Stimulated activated CD8-positive, alpha-beta memory T cell treated with anti-CD3 and anti-CD28 coated beads, Interleukin-7, amount 100 ng/mL, for 1 hour (primary cell): ENCODE measurements at places on chromosomes 2 and 18.

- DNase-seq: no peak
Measured at GRCh38 chr2:234880551-234881211, 71.1 kb upstream of the SH3BP4 start.

DNA sequence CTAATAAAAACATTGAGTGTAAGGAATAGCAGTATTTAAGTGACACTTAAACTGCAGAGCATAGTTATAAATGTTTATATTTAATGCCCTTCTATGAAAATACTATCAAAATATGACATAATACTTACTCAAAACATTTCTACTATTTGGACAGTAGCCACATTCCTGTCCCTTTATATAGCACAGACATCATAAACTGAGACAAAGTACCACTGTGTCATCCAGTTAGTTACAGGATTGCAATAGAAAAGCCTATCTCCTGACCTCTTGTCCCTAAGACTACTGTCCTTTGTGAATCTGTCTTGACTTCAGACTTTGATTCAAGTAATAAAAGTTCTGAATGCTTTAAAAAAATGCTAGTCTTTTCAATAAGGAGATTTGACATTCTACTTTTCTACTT lies 1528.5 kb upstream of the NXPH2 start:
- DNase-seq: no peak

GRCh38 chr18:54205959-54206358 lies 18.5 kb downstream of the MBD2 start:
- DNase-seq: no peak

DNA sequence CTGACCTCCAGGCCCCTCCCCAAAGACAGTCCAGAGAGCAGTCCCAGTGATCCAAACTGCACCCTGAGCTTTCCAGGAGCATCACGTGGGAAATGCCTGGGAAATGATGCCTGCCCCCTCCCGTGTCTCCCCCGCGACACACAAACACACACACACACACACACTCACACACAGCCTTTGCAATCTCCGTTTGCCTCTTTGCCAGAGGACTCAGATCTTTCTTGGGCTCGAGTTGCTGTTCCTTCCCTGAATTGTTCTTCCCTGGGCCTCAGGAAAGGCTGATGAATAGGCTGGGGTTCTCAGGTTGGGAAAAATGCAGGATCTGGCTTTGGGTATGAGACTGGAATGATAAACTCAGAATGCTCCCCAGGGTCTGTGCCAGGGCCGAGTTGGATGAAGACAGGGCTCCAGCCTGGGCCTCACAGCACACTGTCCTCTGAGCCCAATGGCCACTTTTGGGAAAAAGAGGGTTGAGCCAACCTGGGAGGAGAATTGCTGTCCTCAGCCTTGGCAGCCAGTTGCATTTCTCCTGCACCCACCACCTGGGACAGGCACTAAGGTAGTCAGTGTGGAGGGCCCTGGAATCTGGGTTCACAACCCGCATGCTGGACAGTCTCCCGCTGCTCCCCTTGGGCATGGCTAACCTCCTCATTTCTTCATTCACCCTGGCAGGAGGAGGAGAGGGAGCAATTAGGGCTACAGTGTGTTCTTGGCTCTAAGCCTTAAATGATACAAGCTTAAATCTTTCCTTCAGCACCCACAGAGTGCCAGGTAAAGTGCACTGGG lies 43.9 kb upstream of the ATP6V1B1 start:
- no peak for DNase-seq

DNA sequence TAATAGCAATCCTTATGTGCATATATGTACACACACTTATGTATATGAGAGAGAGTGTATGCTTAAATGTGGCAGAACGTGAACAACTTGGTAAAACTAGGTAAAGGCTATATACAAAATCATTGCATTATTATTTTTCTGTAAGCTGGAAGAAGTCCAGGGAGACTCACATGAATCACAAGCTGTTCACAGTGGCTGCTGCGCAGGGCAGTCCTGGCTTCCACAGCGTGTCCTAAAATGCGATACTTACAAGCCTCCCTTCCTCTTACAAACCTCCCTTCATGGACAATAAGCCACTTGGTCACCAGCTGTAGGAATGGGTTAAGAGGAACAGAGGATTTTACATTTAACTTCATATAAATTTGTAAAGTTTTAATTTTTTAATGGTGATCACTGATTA lies 114.9 kb upstream of the AGAP1 start:
- no peak for DNase-seq

DNA sequence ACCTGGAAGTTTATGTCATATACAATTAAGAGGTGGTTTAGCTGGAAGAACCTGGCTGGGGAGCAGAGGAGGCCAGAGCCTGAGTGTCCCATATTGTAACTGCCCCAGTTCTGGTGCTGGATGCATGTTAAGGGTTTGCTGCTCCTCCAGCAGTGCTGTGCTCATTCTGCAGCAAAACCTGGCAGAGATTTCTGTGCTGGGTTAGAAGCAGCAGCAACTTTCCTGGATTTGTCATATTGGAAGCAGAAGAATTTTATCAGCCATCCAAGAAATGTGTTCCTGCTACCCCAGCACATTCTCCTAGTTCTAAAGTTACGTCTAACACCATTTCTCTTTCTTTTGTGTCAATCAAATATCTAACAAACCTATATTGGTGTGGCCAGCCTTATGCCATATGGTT lies 284.1 kb downstream of the TDRD15 start:
- no peak for DNase-seq

GRCh38 chr2:149901231-149901859 lies 313.8 kb upstream of the MMADHC start:
- no peak for DNase-seq

DNA sequence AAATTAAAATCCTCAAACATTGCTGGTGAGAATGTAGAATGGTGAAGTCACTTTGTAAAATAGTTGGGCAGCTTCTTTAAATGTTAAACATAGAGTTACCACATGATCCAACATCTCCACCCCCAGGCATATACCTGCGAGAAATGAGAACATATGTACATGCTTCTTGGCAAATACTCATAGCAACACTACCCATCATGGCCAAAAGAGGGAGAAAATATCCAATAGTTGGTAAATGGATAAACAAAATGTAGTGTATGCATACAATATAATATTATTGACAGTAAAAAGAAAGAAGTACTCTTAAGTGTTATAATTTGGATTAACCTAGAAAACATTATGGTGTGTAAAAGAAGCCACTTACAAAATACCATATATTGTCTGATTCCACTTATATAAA lies 185.9 kb downstream of the CDH7 start:
- no peak for DNase-seq

DNA sequence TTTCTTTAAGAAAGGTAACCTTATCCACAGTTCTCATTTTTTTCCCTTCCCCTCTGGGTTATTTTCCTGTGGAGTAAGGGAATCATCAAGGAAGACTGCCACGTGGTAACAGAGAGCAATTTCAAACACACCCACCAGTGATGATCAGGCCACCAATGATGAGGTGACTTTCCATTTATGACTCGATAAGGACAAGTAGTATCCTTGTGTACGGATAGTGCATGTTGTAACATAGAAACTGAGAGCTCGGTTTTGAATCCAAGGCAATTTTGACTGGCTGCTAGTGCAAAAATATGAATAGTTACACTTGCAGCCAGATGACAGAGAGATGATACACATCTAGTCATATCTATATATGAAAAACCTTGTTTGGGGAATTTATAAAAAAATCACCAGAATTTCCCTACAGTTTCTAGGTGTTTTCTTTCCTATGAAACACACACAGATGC lies 143.6 kb upstream of the TCF4 start:
- DNase-seq: no peak

DNA sequence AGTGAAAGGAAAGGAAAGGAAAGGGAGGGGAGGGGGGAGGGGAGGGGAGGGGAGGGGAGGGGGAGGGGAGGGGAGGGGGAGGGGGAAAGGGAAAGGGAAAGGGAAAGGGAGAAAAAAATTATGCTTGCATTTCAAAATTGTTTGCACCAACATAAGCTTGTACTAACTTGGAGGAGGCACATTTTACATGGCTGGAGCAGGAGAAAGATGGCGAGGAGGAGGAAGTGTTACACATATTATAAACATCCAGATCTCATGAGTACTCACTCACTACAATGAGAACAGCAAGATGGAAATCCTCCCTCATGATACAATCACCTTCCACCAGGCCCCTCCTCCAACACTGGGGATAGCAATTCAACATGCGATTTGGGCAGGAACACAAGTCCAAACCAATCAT lies 660.2 kb upstream of the CDH2 start:
- no peak for DNase-seq

- DNase-seq: no peak
Measured at GRCh38 chr18:9172506-9173127, 36.0 kb downstream of the ANKRD12 start.

DNA sequence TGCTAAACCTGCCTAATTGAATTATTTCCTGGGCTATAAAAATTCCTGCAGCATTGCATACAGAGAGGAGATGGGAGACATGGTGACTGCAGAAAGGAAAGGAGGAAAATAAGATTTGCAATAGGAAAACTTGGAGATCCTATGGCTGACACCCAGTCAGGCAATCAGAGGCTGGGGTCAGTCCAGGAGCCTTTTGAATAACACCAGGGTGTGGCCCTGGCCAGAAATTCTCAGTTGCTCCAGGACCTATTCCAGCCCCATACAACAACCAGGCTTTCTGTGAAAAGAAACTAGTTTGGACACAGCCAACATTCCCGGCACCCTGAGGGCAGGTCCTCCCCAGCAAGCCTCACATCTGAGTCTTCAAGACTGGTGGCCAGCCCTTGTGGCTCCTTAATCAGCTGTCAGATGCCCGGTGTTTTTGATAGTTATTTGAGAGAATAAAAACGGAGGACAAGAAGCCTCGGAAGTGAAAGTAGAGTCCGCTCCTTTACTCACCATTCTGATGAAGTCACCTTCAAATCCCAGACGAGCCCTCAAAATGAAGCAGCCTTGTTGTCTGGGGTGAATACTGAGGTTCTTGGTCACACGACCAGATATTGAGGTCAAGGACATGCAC lies 31.1 kb upstream of the GMCL1 start:
- no peak for DNase-seq

- no peak for DNase-seq
Measured at GRCh38 chr2:221610255-221610654, 38.2 kb upstream of the EPHA4 start.

- no peak for DNase-seq
Measured at GRCh38 chr2:94955702-94956101, 69.8 kb upstream of the MAL start.

DNA sequence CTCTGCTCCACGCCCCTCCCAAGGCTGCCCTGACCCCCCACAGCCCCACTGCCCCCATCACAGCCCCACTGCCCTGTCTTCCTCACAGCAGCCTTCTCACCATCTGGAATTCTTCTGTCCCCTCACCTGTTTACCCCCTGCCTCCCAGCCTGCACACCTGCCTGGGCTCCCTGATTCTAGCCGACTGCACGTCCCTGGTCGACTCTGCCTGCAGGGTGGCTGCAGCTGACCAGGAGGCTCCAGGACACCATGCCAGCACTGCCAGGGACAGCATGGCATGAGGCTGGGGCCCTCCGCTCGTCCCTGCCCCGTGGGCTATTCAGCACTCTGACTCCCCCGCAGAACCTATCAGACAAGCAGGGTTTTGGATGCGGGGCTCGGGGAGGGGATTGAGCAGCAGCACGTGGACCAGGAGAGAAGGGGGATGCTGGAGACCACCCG lies 254.1 kb downstream of the HDAC4 start:
- no peak for DNase-seq

GRCh38 chr2:62593825-62594224 lies 87.8 kb upstream of the TMEM17 start:
- DNase-seq: no peak

GRCh38 chr2:24616616-24617015 lies 125.6 kb downstream of the NCOA1 start:
- no peak for DNase-seq

- no peak for DNase-seq
Measured at GRCh38 chr2:233244818-233245217, 6.7 kb upstream of the ATG16L1 start.

- no peak for DNase-seq
Measured at GRCh38 chr2:27954771-27955383, 64.3 kb downstream of the BABAM2 start.

DNA sequence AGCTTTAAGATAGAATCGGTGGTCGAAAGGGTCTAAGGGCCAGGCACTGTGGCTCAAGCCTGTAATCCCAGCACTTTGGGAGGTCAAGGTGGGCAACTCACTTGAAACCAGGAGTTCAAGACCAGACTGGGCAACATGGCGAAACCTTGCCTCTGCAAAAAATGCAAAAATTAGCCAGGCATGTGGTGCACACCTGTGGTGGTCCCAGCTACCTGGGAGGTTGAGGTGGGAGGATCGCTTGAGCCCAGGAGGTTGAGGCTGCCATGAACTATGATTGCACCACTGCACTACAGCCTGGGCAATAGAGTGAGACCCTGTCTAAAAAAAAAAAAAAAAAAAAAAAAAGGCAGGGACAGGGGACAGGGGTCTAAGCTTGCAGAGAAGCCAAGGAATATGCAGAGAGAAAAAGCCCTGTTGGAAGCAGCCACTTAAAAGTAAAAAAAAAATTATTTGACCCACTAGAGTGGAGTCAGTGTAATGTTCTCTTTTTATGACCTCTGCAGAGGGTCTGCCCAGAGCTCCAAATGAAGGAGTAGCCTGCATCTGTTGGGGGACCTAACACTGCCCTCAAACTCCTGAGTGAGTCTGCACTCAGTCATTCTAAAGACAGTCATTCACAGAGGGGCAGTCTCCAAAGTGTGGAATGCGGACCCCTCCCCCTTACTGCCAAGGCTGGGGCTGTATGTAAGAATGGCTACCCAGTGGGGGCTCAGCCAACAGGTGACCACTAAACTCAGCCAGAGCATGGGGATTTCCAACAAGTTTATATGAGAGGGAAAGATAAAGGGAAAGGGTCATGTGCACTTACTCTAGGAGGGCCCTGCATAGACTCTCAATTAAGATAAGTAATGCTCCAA lies 118.5 kb upstream of the CDCA7 start:
- no peak for DNase-seq

GRCh38 chr2:603427-603826 lies 73.8 kb downstream of the TMEM18 start:
- no peak for DNase-seq

DNA sequence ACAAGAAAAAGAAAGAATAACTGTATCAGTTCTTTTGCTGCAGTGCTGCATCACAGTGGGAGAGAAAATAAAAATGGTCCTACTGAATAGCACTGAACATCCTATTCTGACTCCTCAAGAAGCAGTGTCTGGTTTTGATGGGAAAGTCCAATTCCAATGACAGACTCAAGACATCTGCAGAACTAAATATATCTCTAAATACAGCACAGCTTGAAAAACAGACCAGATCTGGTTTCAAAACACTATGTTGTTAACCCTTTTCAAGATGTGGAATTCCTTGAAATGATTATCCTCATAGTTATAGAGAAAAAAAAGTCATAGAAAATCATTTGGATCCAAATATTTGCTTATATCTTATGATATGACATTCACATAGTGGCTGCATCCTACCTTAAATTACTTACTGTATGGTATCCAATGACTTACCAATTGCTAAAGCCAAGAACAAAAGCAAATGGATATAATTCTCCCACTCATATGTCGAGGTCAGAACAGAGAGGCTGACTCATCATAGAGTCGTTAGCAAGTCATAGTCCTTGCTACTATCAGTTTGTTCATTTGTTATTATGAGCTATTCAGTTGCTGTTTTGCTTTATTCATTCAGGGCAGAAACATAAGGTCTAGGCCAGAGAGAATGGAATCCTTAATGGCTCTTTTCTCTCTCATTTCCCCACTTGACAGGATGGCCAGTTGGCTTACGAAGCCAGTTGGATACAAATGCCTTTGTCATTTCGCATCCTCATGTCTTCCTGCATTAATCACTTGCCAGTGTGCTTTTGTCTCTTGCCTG lies 62.5 kb upstream of the ACVR2A start:
- no peak for DNase-seq

- no peak for DNase-seq
Measured at GRCh38 chr2:190841707-190842505, 38.7 kb upstream of the GLS start.
